Cardiac fibroblast (primary cell): ENCODE measurements at places on chromosomes 6 and 20.

GRCh38 chr20:16615199-16615598 is 42.0 kb upstream of the KIF16B start:
- DNase-seq, result peak; percentile 94

DNA sequence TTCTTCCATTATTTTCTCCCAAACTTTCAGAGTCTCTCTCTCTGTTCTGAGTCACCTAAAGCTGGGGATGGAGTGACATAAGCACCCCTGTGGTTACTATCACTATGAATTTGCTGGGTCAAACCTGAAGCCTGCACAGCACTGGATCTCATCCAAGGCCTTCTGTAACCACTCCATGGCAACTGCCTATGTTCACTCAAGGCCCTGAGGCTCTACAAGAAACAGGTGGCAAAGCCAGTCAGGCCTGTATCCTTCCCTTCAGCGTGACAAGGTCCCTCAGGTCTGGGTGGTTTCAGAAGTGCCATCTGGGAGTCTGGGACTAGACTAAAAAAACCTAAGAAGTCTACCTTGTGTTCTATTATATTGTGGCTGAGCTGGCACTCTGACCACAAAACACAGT is 1278.8 kb upstream of the EYS start:
- no peak for DNase-seq

DNA sequence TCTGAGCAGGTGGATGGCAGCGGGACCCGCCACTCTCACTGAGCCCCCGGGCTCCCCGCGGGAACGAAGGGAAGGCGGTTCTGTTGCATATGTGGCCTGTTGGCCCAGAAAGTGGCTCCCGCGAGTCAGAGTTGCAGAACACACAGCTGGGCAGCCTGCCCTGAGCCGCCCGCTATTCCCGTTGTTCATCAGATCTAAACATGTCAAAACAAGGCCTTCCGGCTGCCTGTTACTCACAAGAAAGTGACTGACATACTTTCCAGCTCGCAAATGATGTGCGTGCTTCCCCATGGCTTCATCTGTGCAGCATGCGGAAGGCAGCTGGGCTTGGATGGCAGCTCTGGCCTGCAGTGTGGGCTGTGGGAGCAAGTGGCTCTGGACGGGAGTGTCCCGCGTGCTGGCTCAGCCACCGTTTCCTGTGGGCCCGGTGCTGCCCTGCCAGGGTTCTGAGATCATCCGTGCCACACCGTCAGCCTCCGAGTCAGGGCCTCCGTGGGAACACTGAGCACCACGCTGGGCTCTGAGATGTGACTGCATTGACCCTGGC is 227.3 kb downstream of the ERMARD start:
- DNase-seq, result no peak

- no peak for DNase-seq
Measured at GRCh38 chr6:18025596-18025995, 38.2 kb upstream of the KIF13A start.

DNA sequence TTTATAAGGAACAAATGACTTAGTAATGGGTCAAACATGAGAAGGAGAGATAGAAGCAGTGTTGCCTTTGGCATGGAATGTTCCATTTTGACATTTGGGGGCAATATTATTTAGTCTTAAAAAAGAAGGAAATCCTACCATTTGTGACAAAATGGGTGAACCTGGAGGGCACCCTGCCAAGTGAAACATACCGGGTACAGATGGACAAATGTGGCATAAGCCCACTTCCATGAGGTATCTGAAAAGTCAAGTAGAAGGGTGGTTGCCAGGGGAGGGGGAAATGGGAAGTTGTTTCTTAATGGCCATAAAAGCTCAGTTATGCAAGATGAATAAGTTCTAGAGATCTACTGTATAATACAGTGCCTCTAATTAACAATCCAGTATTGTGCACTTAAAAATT is 269.3 kb downstream of the TBC1D7 start:
- DNase-seq, result no peak

DNA sequence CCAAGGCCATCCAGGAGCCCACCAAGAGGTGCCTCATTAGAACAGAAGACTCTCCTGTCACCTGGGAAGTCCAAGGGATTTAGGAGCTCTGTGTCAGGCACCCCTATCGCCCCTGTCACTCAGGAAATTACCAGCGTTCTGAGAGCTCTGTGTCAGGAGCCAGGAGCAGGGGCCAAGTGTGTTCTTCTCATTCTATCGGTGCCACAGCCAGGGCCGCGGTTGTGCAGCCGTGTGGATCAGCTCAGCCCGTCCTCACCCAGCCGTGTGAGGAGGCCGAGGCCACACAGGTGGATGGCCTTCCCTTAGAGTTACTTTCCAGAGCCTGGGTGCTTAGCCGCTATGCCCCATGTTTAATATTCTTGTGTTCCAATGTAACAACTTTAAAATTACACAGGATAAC is 9.8 kb downstream of the MTG2 start:
- no peak for DNase-seq

GRCh38 chr6:30935018-30935417 is 3.0 kb upstream of the SFTA2 start:
- DNase-seq, result peak; percentile 28

DNA sequence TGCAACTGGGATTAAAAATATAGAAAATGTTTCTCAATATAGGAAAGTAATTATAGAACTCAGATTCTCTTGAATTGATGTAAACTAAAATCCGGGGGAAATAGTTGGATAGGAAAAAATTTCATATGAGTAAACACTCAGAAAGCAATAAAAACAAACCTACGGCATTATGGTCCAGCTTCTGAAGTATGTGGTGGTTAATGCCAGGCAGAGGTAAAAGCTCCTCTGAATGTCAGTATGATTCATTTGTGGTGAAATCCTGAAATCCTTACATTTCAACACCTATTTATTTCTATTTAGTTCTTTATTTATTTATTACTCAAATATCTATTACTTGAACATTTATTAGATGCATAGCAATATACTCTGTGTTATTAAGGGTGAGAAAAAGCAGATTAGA is 145.1 kb downstream of the RIMS1 start:
- DNase-seq, result peak; percentile 37

GRCh38 chr6:141267420-141267819 is 865.3 kb upstream of the GJE1 start:
- DNase-seq, result no peak

DNA sequence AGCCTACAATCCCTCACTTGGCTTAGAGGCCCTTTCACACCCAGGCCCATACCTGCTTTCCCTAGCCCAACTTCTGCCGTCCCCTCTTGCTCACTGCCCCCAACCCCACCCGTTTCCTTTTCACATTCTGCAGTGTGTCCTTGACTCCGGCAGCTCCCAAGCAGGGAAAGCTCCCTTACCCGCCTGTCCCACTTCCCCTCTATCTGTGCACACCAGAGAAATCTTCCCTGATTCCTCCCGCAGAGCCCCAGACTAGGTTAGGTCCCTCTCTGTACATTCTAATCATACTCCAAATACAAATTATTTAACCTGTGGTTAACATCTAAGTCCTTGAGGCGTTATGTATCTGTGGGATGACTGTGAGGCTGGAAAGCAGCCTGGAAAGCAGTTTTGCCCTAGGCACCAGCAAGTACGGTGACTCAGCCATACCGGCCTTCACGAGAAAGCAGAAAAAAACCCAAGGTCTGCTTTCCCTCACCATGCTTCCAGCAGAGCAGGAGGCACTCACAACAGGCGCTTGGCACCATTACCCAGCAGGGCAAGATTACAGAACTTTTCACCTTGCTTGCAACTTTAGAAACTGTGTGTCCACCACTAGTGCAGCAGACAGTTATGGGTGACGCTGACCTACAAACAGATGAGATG is 22.3 kb downstream of the ELOVL5 start:
- DNase-seq, result peak; percentile 91

GRCh38 chr20:8943631-8944030 is 125.3 kb upstream of the PLCB4 start:
- no peak for DNase-seq

- no peak for DNase-seq
Measured at GRCh38 chr20:45968801-45969711, 2.9 kb downstream of the ZNF335 start.

DNA sequence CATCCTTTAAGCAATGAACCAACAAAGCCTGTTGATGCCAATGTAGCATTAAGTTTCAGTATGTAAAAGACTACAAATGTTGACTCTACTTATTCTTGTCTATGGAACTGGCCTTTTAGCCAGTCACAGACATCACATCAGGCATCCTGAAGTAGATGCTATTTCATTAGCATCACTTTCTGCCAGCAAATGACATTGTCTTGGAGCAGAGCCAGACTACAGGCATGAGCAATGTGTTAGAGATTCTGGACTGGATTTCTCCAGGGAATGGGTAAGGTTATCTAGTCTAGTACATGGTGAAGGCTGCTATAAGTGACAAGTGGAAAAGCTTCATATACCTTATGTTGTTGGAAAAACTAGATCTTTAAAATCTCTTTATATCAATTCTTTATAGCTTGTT is 142.9 kb downstream of the ADGRB3 start:
- DNase-seq, result peak; percentile 69

- DNase-seq, result no peak
Measured at GRCh38 chr6:26555505-26556262, 17.5 kb downstream of the HMGN4 start.

GRCh38 chr6:153849072-153849779 is 189.8 kb upstream of the OPRM1 start:
- no peak for DNase-seq

GRCh38 chr20:9395971-9396370 is 118.4 kb upstream of the LAMP5 start:
- DNase-seq, result no peak

- no peak for DNase-seq
Measured at GRCh38 chr20:63610581-63611435, 16.1 kb downstream of the GMEB2 start.

- DNase-seq, result no peak
Measured at GRCh38 chr6:14149053-14149738, 31.6 kb downstream of the CD83 start.
